ENCODE measurements at places on chromosomes 5 and 9.

DNA sequence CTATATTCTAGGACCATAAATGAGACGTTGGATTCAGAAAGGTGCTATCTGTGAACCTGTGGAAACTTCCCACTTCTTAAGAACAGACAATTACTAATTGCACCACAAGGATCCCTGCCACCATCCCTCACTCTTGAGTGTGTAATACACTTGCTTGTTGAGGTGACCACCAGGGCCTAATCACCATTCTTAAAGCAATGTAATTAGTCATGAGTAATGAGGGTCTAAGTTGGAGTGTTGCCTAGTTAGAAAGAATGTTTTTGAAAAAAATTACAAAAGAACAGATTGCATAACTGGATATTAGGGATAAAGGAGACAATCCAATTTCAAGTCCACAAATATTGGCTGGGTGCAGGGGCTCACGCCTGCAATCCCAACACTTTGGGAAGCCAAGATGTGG lies 56.9 kb upstream of the TRIO start:
- DNase-seq: no peak

DNA sequence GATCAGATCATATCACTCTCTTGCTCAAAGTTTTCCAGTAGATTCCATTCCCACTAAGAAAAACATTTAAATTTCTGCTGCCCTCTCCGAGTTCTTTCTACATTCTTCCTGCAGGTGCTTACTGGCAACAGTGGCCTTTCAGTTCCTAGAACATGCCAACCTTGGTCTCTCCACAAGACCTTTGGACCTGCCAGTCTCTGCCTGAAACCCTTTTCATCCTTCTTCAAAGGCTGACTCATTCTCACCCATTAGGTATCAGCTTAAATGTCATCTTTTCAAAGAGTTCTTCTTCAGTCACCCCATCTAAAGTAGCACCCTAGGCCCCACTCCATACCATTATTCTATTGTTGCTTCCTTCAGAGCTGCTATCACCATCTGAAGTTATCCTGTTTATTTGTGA lies 21.8 kb downstream of the PPIC start:
- DNase-seq: no peak

DNA sequence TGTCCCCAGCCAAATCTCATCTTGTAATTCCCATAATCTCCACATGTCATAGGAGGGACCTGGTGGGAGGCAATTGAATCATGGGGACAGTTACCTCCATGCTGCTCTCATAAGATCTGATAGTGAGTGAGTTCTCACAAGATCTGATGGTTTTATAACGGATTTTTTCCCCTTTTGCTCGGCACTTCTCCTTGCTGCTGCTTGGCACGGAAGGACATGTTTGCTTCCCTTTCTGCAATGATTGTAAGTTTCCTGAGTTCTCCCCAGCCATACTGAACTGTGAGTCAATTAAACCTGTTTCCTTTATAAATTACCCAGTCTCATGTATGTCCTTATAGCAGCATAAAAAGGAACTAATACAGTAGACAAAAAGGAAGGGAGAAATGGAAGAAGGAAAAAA lies 76.7 kb upstream of the CCNG1 start:
- DNase-seq: no peak

DNA sequence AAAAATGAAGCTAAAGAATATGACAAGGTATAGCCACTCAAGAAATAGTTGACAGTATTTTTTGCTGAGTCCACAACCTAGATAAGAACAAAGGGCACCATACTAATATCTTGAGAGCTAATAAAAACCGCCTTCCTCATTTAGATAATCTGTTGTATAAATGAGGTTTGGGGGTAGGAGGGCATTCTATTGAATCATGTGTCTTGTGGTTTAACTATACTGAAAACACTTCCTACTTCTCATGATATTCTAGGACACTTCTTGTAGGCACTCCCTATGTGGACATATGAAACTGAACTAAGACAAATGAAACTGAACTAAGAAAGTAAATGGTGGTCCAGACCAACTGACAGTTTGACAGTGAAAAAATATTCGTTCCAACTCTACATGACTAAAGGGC lies 1268.5 kb upstream of the C9orf72 start:
- no peak for DNase-seq

DNA sequence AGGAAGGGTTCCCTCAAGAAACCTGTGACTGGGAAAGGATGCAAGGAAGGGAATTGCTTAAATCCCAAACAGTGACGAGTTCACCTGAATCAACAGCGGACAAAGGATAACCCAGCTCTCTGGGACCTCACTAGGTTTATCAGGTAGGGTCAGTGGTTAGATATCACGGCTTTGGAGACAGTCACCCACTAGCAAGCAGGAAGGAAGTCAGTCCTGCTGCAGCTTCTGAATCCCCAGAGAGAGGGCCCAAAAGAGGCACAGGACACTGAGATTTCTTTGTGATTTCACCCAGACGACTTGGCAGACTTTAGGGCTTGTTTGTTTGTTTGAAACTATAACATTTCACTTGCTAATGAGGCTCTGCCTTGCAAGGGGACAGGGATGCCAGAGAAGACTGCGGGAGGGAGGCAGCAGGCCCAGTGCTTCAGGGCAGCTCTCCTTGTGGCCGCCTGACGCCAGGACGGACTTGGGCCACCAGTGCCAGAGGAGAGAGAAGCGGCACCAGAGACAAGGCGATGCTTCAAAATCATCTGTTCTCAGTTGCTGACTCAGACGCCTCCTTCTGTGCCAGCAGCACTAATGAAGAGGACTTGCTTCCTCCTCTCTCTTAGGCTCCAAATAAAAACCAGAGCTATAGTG lies 275.6 kb upstream of the SLC30A5 start:
- DNase-seq: no peak

DNA sequence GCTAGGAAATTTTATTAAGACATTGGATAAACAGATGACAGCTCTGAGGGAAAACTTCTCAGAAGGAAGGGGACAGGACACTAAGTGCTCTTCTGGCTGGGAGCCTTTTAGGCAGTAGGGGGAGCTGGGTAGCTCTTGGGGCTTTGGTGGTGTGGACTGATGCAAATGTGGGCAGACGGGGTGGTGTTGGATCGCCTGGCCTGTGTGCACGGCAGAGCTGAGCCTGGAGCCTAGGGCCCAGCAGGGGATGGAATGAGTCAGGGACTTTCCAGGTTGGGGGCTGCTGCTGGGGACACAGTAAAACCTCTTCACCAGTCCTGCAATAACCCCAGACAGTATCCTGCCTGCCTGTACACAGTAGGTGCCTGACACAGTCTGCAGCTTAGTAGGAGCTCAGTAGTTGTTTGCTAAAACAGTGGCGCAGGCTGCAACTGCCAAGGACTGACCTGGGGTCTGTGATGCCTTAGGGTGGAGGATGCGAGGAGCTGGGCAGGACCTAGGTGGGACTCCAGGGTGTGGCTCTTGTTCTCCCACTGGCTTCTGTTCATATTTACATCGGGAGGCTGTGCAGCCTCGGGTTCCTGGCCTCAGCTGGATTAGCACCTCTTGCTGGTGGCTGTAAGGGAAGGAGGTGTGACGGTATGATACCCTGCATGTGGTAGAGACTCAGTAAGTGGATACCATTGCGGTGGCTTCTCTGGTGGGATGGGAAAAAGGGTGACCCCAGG lies 83.8 kb downstream of the DAB2IP start:
- no peak for DNase-seq

DNA sequence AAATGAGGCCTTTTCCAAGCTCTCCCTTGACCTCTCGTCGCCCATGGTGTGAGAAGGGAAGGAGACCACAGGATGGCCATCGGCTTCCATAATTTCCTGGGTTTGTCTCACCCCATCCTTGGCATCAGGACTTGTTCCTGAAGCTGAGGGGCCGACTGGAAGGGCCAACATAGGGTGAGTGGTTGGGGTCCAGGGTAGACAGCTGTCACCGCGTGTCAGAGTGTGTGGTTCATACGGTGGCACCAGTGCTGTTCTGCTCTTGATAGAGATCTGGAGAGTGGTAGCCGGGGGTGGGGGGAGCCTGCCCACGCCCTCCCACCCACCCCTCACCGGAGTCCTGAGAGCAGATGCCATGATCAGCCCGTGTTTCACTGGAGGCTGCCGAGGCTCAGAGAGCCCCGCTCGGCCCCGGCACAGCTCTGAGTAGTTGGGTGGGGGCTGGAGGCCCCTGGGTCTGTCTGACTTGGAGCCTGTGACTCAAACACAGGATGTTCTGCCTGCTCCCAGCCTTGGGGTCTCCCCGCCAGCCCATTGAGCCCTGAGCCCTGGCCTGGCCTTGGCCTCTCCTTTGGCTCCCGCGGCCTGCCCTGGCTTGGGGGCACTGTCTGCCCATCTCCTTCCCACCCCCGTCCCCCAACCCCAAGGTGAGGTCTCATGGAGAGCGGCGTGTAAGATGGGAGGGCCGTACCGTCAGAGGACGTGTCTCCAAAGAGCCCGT lies 53.1 kb upstream of the IER5L start:
- no peak for DNase-seq

DNA sequence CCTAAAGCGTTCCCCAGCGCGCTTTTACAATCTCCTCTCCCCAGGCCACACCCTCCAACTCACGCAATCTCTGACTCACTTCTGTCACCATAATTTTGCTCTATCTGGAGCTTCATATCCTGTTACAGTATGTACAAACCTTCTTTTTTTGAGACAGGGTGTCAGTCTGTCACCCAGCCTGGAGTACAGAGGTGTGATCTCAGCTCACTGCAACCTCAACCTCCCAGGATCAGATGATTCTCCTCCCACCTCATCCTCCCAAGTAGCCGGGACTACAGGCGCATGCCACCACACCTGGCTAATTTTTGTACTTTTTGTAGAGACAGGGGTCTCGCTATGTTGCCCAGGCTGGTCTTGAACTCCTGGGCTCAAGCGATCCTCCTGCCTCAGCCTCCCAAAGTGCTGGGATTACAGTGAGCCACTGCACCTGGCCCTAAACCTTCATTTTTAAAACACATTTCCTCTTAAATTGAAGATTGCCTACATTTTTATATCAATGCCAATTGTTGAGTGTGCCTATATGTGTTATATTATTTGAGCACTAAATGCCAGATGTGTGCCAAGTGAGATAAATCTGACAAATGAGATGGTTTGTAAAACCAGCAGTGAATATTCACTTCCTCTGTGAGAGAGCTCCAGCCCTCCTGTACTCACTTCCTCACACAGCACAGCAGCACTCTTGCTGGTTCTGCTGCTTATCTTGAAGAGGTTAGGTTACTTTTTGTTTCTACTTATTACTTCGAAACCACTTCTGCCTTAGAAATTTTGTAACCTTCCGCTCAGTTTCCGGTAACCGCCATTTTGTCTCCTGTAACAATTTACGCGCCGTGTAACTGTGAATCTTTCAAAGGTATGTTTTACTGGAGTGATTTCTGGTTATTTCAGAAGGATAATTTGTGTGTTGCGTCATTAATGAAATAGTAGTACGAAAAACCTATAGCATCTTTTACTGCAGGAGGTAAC lies 57.9 kb downstream of the DOCK8 start:
- no peak for DNase-seq

GRCh38 chr5:163770625-163771024 lies 265.2 kb downstream of the MAT2B start:
- no peak for DNase-seq

GRCh38 chr5:84578226-84578625 lies 193.5 kb upstream of the EDIL3 start:
- no peak for DNase-seq

DNA sequence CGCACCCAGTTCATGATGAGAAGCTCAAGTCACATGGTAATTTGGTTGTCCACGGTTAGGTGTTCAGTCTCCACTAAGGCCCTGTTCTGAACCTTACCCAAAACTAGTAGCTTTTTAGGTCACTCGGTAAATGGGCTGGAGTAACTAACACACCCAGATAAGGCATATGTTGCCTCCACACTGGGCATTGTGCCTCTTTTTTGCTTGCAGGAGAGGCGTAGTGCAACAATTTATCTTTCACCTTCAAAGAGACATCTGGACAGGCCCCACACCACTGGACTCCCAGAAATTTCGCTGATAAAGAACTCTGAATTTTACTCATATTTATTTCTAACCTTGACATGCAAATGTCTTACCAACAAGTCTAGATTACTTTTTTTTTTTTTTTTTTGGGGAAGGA lies 16.8 kb upstream of the PTGES start:
- DNase-seq: no peak

DNA sequence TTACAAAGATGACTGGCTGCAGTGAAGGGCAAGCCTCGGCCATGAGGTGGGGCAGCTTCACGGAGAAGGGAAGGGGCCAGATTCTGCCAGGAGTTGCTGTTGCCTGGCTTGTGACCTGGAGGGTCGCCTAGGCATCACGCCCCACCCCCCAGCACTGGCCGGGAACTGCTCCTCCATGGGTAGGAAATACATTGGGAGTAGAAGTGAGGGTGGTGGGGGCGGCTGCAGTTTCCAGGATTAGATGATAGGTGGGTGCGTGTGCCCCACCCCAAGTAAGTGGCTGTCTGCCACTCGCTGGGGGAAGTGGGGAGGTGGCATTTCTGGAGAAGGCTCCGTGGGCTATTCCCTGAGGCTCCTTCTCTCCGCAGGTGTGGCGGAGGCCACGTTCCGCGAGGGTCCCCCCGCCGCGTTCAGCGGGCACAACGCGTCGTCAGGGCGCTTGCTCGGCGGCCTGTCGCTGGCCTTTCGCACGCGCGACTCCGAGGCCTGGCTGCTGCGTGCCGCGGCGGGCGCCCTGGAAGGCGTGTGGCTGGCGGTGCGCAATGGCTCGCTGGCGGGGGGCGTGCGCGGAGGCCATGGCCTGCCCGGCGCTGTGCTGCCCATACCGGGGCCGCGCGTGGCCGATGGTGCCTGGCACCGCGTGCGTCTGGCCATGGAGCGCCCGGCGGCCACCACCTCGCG lies 16.9 kb downstream of the CRB2 start:
- no peak for DNase-seq

DNA sequence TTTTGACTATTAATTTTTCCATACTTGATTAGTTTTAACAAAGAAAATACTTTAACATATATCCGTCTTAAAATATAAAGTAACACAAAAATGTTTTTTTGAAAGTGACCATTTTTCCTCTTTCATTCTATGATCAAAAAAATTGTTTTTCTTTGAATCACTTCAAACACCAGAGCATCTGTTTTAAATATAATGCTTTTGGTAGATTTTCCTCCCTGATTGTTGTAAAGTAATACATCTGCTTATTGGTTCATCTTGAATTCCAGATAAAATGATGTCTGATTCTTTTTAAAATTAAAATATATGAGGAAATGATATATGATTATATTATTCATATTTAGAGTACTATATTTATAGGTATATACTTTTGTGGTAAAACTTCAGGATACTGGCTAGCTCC lies 76.2 kb upstream of the LPAR1 start:
- DNase-seq: no peak

DNA sequence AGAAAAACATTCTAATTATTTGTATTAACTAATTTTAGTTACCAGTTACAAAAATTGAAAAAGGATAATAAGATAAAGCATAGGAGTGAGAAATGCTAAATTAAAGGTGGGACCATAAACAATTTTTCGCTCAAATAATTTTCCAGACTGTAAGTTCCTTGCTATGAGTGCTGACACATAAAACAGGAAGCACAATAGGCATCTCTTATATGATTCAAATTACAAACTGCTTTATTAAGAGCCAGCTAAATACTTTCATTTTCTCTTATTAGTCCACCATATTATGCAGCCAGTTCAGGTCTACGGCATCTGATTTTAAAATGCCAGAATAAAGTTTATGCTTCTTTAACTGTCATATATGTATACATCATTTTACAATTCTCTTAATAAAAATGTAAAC lies 4.4 kb downstream of the RC3H2 start:
- no peak for DNase-seq

GRCh38 chr9:35661756-35662350 lies 3.1 kb downstream of the ARHGEF39 start:
- no peak for DNase-seq

All from vagina (tissue), 2 donors.